Adrenal gland (tissue), 19 donors: ENCODE measurements at places on chromosomes 7 and 10. TPM values are rescaled to one million over a fixed set of nuclear protein-coding genes. Genes with fewer than 3 reads are reported as not detected.
A peak's percentile ranks its signal among the peaks of the same experiment; 100 is the strongest.

GRCh38 chr7:83879063-83879462, 230.1 kb upstream of the SEMA3E start:
- no peak for DNase-seq

DNA sequence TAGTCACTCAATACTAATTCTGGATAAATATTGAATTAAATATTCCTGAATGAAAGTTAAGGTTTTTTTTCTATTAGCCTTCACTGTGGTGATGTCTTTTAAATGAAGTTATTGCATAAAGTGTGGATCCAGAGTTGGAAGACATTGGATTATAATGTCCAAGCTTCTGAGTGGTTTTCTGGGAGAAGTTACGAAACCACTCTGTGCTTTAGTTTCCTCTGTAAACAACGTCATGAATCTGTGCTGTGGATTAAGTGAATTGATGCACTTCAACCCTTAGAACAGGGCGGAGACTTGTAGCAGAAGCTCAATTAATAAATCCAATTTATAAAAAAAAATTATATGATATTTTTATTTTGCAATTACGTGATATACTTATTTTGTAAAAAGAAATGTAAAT, 271.7 kb downstream of the BICC1 start:
- no peak for DNase-seq

DNA sequence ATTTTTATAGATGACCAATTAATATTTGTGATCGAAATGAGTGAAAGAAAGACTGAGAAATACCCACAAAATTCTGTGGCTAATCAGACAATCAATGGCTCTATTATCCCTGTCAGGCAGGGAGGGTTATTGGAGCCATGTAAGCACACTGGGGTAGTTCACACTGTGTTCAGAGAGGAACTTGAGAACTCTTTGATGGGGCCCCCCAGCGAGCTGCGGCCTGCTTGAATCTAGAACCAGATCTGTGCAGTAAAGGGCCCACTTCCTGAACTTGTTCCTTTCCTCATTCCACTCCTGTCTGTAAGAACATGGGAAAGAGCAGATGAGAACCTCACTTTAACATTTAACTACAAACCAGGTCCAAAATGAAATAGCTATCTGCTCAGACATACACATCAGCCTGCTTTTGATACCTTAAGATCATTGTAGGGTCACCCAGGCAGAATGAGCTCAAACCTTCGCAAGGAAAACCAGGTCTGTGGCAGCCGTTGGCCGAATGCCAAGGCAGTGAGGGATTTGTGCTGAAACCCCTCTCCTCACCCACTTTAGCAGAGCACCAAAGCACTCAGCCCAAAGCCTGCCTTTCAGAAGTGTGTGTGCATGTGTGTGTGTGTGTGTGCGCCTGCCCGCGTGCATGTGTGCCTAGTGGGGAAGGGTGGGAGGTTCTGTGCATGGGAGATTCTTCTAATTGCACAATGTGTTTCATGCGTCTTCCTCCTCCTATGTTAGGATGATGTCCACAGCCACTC, 365.6 kb upstream of the MGMT start:
- DNase-seq: peak; percentile 34

GRCh38 chr7:131546583-131547141, 9.8 kb downstream of the PODXL start:
- no peak for DNase-seq

GRCh38 chr7:20280475-20281351, 50.0 kb upstream of the ITGB8 start:
- no peak for DNase-seq

- DNase-seq: no peak
These were observed 178.2 kb upstream of the RHEB start for GRCh38 chr7:151697942-151698341.

- no peak for DNase-seq
These were observed 60.4 kb downstream of the TPST1 start for GRCh38 chr7:66265566-66265965.

DNA sequence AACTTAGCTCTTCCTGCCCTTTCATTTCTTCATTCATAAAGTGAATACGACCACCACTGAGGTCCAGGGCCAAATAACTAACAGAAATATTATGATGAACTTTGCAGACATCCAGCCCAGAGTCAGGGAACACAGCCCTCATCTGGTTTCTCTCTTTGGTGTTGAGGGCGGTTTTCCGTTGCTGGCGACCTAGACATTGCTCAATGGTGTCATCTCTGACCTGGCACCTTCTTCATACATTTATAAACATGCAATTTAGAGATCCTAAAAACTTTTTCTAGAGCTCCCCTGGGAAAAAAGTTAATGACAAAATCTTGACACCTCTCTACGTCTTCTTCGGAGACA, 324 bp upstream of the TET1 start:
- DNase-seq: peak; percentile 14

GRCh38 chr7:46123-46829, 146.1 kb upstream of the FAM20C start:
- no peak for DNase-seq

DNA sequence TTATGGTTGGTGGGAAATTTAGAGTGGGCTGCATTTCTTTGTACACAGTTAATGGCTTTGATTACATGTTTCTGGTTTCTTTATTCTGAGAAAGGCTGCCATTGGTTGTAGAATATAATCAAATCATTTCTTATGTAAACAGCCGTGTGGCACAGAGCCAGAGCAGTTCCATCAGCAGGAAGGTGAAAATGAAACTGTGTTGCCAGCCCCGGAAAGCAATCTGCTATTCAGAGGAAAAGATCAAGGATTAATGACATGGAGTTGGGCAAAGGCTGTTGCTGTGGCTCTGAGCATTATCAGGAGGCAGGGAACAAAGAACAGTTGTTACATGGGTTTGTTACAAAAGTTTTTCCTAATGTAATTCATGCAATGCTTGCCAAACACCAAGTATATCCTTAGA, 74.2 kb upstream of the ZNF716 start:
- peak; percentile 83 for DNase-seq

DNA sequence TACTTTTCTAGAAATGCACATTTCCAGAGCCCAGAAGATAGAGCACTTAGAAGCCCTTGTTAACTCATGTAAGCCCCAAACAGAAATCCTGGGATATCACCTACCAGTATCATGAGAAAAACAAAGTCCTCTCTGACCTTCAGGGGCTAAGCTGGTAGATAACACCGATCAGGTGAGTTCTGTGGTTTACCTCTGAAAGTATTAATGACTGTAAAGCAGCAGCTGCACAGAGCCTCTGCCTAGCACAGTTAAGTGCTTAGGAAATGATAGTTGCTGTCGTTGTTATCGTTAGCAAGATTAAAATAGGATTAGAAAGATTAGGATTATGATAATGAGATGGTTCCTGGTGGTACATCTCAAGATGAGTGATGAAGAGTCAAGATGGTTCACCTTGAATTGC, 64.9 kb downstream of the PLXNA4 start:
- DNase-seq: no peak

DNA sequence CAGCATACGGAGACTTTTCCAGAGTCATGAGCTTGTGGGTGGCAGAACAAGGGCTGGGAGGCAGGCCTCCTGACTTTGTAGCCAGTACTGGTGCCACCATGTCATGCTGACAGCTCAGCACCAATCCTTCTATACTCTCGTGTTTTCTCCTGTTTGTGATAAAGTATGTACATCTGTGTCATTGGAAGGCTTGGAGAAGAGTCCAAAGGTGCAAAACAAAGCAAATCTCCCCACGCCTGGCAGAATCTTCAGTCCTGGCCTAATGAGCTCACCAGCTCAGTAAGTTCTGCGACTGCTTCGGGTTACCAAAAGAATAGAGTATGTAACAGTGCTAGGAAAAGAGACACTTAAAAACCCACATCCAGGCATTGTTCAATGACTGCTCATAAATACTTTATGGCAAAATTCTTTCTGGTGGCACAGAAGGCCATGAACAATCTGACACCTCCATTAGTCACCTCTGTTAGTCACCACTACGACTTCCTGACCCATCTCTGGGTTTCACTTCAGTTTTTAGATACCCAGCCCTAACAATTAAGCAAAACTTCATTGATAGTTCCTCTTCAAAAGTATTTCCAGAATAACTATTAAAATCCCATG, 24.5 kb downstream of the STEAP1 start:
- DNase-seq: no peak

DNA sequence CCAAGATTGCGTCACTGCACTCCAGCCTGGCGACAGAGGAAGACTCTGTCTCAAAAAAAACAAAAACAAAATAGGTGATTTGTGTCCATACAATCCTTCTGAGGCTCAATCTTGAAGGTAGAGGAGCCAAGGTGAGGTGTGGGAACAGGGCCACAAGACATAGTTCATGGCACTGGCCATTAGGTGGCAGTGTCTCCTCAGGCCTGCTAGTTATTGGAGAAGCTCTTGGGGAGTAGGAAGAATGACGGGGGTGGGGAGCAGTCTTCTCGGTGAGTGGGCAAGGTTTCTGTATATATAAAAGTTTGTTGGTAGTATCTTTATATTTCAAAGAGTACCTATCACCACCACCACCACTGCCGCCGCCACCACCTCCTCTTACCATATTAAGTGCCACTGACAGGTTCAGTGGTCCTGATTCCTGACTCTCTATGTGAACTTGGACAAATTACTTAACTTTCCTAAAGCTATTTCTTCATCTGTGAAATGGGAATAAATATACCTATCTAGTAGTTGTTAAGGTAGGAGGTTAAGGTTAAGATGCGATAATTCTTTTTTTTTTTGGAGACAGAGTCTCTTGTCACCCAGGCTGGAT, 24.0 kb downstream of the CCSER2 start:
- peak; percentile 79 for DNase-seq

DNA sequence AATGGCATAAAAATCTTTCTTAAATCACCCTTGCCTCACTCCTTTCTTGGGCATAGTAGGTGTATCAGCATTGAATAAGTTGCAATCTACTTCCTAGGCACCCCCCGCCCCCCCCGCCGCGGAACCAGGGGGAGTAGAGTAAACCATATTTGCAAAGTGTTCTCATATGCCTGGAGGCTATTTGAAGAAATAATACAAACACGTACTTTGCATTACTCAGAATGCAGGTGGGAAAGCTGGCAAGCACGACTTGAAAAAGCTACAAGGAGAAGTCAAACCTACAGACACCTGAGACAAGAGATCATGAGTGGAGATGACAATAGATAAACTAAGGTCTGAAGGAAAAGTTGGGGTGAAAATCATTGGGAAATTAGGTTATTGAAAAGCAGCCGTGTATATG, 65.6 kb downstream of the POM121L12 start:
- no peak for DNase-seq

GRCh38 chr10:63128443-63128842, 4.7 kb upstream of the NRBF2 start:
- DNase-seq: no peak

GRCh38 chr10:96585736-96586418, 935 bp downstream of the TM9SF3 start:
- DNase-seq: no peak

- no peak for DNase-seq
These were observed 32.7 kb downstream of the ABCB5 start for GRCh38 chr7:20647908-20648776.

DNA sequence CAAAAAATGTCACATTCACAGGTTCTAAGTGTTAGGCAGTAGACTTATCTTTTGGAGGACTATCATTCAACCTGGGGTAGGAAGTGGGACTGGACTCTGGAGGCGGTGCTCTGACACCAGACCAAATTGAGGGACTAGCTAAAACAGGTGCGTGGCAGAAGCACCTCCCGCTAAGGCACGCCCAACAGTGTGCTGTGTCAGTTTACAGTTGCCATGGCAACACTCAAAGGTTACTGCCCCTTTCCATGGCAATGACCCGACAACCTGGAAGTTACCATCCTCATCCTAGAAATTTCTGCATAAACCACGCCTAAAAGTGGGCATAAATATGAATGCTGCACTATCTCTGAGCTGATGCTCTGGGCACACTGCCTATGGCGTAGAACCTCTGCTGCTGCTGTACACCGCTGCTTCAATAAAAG, 14.0 kb upstream of the BLNK start:
- no peak for DNase-seq

- DNase-seq: no peak
These were observed 23.2 kb upstream of the GDF10 start for GRCh38 chr10:47276576-47277351.

DNA sequence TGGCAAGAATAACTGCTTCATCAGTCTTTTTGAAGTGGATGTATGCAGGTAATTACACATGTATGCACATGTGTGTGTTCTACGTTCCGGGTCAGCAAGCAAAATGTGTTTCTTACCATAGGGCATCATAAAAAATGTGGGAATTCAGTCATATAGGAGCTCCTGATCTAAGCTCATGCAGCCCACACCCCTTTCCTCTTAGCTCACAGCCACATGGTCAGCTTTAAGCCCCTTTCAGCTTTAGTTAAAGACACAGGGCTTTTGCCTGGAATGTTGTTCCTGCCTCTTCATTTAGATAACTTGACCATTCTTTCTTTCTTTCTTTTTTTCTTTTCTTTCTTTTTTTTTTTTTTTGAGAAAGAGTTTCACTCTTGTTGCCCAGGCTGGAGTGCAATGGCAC, 258.1 kb downstream of the RPS24 start:
- DNase-seq: no peak

DNA sequence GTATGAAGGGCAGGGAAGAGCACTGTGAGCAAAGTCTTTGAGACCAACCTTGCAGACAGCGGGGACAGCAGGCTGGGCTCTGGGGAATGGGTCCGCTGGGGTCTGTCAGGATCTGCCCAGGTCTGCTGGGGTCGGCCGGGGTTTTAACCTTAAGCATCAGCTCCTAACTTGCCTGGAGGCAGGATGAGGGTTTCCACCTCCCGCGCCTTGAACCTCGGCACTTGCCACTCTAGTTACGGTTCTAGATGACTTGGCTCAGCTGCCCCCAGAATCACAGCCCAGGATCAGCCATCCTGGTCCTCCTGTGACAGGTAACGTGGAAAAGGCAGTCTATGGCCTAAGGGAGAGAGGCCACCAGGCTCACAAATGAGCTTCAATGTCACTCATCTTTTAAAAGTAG, 50.4 kb upstream of the CACUL1 start:
- DNase-seq: no peak

- no peak for DNase-seq
These were observed 525.0 kb upstream of the SEMA3D start for GRCh38 chr7:85711894-85712293.

RGR gene
- not detected for polyA plus RNA-seq

CAV2 gene
- 14.8 TPM for polyA plus RNA-seq

C10orf53 gene
- polyA plus RNA-seq: not detected

SAP25 gene
- 3.6 TPM for polyA plus RNA-seq

ADAM22 gene
- polyA plus RNA-seq: 2.3 TPM

OR6B1 gene
- not detected for polyA plus RNA-seq

UPP1 gene
- polyA plus RNA-seq: 112 TPM

GRM3 gene
- 0.30 TPM for polyA plus RNA-seq

H2AZ2 gene
- 69.0 TPM for polyA plus RNA-seq

PNLIPRP2 gene
- 0.44 TPM for polyA plus RNA-seq

ADCK2 gene
- polyA plus RNA-seq: 6.8 TPM
